ENCODE measurements at places on chromosomes 5 and 9.

GRCh38 chr9:131824155-131824594, 84.3 kb upstream of the RAPGEF1 start:
- no peak for DNase-seq

- no peak for DNase-seq
These were observed 40.2 kb downstream of the OSTF1 start for GRCh38 chr9:75128535-75128934.

- DNase-seq = no peak
These were observed 167.1 kb upstream of the PAPPA start for GRCh38 chr9:115986508-115986907.

DNA sequence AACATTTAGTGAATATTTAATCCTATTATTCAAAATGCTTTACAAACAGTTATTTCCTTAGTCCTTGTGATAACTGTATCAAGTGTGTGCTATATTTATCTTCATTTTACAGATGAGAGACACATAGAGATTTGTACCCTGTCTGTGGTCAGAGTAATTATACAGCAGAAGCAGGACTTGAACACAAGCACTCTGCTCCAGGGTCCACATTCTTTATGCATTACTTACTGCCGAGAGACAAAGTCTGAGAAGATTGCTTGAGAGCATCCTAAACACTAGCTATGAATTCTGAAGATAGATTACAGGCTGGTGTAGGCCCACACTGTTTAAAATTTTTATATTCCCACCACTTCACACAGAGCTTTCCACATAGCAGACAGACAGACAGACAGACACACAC, 926.1 kb upstream of the DMAC1 start:
- no peak for DNase-seq

- peak; percentile 73 for DNase-seq
These were observed 268.6 kb upstream of the PTGER4 start for GRCh38 chr5:40410964-40411635.

All from astrocyte of the cerebellum (primary cell).